ENCODE measurements at places on chromosomes 2 and 18.

GRCh38 chr2:42965196-42965595 lies 172.8 kb upstream of the HAAO start:
- no peak for DNase-seq

- no peak for DNase-seq
These were observed 192.5 kb upstream of the FOSL2 start for GRCh38 chr2:28199995-28200679.

DNA sequence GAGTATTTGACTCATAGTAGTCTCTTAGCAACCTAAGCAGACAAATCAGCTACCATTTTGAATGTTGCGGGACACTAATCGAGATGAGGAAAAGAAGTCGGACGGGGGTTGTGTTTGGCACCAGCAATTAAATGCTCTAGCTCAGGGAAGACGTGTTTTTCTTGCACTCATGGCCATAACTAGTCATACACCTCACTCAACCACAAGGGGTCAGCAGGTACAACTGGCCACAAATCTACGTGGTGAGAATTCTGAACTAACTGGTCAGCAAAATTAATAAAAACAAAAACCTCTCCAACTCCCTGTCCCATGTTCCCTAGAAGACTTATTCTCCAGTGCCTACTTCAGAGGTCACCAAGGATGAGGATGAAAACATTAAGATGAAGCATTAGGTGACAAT lies 1467.8 kb downstream of the DPP10 start:
- no peak for DNase-seq

- DNase-seq = no peak
These were observed 169.8 kb downstream of the TRIM43 start for GRCh38 chr2:95761556-95761955.

Measured in caudate nucleus (tissue), 63 donors.